ENCODE measurements at places on chromosomes 5 and 9.
A peak's percentile ranks its signal among the peaks of the same experiment; 100 is the strongest.

GRCh38 chr9:100595391-100596199 is 17.7 kb downstream of the CAVIN4 start:
- DNase-seq: no peak

DNA sequence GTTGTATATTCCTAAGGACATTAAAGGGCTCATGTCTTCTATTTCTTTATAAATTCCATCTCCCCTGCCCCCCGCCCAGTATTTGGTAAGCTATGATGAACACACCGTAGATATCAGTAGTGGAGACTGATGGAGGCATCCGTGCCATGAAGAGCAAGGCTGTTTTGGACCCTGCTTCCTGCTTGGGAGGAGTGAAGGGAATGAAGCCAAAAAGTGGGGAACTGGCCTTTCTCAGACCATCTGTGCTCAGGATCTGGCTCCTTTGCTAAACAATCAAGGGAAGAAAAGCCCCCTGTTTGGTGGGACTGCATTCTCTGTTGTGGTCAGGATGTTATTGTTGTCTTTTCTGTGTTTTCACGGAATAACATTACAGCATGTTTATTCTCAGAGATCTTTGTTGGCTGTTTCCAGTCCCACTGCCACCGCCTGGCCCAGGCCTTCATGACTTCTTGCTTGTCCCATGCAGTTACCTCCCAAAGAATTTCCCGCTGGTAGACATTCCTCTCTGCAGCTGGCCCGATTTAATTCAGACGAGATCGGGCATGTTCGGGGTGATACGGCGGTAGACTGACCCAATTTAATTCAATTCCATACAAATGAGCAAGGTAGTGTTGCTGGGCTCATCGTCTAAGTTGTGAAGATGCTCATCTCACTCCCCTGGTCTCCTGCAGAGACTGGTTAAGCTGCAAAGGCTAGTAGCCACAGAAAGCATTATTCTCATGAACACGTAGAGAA is 31.4 kb upstream of the ANKH start:
- no peak for DNase-seq

- DNase-seq: no peak
Observed at GRCh38 chr5:37799865-37800421, 39.9 kb downstream of the GDNF start.

- DNase-seq: no peak
Observed at GRCh38 chr5:160521392-160521663, 99.7 kb downstream of the PTTG1 start.

DNA sequence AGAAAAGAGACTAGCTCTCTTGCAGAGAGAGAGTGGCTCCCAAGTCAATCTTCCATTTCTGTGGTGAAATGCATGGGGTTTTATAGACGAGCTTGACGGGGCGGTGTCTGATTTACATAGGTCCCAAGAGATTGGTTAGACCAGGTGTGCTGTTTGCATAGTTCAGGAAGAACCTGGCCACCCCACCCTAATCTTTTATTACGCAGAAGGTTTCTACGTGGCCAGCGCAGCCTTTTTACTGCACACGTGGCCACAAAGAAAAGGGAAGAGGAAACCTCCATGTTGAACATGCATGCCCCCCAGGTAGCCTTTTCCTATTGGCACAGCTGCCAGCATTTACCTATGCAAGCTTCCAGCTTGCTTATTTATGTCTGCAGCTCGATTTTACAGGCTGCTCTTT is 92.1 kb downstream of the CAVIN4 start:
- no peak for DNase-seq

DNA sequence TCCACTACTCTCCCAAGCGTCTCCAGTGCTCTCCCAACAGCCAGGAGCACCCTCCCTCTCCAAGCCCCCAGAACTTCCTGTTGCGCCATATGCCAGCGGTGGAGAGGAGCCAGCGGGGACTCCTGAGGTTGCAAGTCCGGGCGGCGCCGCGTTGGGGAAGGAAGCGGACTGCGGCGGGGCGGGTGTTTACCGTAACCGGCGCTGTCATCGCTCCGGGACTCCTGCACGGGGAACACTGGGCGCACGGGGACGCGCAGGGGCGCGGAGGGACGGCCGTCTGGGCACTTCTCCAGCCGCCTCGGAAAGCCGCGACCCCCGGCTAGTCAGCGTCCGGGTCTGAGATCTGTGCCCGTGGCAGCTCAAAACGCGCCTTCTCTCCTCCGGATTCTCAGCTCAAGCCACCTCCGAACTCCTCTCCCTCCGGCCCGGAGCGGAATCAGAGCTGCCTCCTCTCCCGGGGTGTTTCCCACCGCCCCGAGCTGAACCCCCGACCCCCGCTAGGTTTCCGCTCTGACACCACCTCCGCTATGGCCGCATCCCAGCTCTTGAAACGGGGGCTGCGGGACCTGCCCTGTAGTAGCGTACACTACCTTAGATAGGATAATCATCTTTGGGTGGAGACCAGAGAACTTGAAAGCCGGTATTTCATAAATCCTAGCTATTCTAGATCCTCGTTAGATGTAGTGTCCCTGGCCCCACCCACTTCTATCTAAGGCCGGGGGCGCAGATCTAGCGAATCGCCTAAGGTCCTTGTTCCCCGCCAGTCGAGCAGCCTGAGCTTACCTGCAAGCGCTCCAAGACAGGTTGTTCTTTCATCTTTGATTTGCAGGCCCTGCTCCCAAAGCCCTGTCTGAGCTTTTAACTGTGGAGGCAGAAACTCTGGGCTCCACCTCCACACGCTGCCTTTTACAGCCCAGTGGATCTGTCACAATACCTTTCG is at the start of gene TRPM6:
TSS of gene TRPM6 (minus strand) at position 881 of the 940 bp plus-strand sequence. CDS start at position 816, 65 bp downstream.
- peak; percentile 18 for DNase-seq

DNA sequence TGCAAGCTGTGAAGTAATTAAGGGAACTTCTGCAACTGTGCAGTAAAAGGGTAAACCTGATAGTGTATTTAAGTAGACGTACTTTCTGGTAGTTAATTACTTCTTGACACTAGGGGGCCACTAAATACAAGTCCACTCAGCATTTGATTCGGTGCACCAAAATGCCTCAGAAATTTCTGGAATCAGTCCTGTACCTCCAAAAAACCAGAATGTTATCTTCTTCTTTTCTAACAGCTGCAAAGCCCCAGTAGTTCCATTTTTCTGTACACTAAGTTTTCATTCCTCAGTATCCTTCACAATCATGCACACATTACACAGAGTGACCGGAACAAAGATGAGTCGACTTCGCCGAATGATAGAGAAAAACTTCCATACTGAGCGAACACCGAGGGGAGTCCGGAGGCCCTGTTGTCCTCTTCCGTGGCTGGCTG is 484 bp downstream of the GFM2 start:
- no peak for DNase-seq

GRCh38 chr5:137498736-137499505 is at the start of gene SPOCK1:
Gene SPOCK1 (minus strand): TSS chr5:137499326.
- peak; percentile 49 for DNase-seq

- DNase-seq: no peak
Observed at GRCh38 chr9:91386765-91387164, 25.0 kb upstream of the AUH start.

- DNase-seq: no peak
Observed at GRCh38 chr5:65769539-65769938, 47.5 kb downstream of the NLN start.

- DNase-seq: no peak
Observed at GRCh38 chr5:4720831-4721230, 419.3 kb upstream of the ADAMTS16 start.

GRCh38 chr9:87667164-87667738 is 58.7 kb upstream of the CTSL start:
- DNase-seq: no peak

DNA sequence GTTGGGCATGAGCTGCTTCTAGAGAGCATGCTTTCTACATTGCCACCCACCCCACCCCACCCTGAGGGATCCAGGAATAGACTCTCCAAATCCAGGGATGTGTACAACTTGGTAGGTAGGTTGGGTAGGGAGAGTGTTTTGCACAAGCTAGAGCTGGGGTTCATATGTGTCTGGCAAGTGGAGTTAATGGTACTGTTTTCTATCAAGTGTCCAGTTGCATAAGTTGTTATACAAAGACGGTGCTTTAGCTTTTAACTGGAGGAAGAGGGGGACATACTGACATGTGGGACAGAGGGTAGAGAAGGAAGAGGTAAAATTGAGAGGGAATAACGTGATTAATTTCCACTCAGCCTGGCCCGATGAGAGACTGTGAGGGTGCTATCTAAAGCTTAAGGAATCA is 51.0 kb upstream of the TNC start:
- no peak for DNase-seq

DNA sequence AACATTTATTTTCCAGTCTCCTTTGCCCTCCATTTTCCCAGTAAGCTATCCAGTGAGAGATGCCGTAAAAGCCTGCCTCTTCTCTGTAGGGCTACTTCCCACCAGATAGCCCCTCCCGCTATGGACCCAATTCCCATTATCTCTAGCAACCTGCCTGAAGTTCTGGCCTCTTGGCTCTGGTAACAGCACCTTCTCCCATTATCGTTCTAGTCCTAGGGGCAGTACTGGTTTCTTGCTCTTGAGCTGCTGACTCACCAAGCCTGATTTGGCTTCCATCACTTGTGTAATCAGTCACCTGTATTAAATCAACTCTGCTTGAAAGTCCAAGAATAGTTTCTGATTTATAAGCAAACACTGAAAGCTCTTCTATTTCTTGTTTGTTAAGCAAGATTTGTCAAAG is 42.8 kb upstream of the PARP8 start:
- no peak for DNase-seq

DNA sequence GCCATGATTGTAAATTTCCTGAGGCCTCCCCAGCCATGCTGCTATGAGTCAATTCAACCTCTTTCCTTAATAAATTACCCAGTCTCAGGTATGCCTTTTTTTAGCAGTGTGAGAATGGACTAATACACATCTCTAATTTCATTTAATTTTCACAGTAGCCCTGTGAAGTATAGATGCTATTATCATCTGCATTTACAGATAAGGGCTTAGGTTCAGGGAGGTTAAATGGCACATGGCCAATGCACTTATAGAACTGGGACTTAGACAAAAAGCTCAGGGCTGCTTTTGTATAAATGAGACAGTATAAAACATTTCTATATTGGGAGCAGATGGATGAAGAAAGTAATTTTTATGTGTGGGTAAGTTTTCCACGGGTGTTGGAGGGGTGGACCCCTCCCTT is 62.9 kb upstream of the PANK3 start:
- DNase-seq: no peak

GRCh38 chr5:101326766-101327165 is 423.7 kb upstream of the ST8SIA4 start:
- no peak for DNase-seq

- DNase-seq: no peak
Observed at GRCh38 chr5:37208883-37209797, 40.0 kb downstream of the CPLANE1 start.

GRCh38 chr5:1011226-1011631 is 2.6 kb downstream of the NKD2 start:
- no peak for DNase-seq

DNA sequence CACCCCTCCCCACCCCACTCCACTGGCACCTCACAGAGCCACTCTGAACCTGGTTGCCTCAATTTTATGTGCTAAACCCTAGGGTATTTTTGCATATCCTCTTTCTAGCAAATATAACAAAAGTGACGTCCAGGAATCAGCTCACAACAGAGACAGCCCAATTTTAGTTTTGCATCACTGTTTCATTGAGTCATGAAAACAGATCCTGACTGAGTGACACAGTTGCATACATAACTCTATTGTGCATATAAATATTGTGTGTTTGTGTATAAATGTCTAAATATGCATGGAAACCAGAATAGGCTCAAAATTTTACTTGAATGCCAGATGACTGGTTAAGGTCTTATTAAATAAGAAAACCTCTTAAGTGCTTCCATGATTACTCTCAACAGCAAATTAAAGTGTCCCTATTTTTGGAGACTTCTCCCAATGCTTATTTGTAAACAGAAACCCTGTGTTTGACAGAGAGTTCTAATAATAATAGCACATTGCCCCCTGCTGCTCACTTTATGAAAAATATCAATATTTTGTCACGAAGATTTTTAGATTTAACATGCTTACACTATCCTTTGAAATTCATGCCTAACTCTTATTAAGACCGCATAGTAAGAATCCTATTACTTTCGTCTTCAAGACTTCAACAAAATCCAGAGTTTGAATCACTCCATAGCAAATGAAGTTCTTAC is 75.5 kb upstream of the PRRC1 start:
- no peak for DNase-seq

- no peak for DNase-seq
Observed at GRCh38 chr5:76735762-76736545, 20.0 kb downstream of the F2R start.

- DNase-seq: no peak
Observed at GRCh38 chr9:38117651-38118050, 48.6 kb upstream of the SHB start.

DNA sequence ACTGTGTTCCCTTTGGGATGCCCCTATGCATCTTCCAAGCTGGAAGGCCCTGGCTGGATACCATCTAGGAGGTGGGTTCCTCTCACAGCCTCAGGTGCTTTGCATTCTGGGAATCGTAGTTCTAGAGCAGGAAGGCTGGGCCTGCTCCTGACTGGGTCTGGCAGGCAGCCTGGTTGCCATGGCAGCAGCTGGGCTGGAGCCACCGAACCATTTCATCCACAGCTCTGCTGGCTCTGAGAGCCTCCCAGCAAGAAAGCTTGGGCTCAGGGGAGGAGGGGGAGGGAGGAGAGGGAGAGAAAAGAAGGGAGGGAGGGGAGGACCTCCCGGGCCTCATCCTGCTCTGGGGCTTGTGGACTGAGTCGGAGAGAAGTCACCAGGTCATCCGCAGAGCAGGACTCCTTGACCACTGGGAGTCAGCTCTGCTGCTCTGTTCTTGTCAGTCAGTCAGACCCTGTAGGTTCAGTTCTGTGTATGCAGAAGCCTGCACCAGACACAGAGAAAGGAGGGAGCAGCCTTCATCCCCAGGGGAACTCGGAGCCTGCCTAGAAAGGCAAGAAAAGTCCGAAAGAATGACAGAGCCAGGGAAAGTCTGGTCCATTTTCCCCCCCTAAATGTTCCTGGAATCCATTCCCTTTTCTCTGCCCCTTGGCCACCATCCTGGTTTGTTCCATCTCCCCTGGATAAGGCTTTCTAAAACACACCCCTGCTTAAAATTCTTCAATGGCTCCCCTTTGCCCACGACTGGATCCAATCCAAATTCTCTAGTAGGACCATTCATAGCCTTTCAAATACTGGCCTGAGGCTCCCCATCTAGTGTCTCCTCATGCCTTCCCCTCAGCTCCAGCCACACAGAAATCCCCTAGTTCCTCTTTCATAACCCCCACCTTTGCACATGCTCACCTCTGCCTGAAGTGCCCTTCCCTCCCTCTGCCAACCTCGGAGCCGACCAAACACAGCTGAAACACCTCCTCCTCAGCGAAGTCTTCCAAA is 65.4 kb upstream of the ARAP3 start:
- DNase-seq: no peak

- DNase-seq: no peak
Observed at GRCh38 chr5:110262749-110263148, 463.7 kb downstream of the TMEM232 start.

All from stimulated activated effector memory CD8-positive, alpha-beta T cell treated with anti-CD3 and anti-CD28 coated beads, Interleukin-12 subunit alpha, Interleukin-12 subunit beta, amount 100 ng/mL, for 72 hours (primary cell).